ENCODE measurements at places on chromosomes 16 and 17. TPM values are rescaled to one million over a fixed set of nuclear protein-coding genes. Genes with fewer than 3 reads are reported as not detected.
A peak's percentile ranks its signal among the peaks of the same experiment; 100 is the strongest.

GRCh38 chr17:7406235-7406825 is 1.3 kb upstream of the NLGN2 start:
- peaks cover 27% of the 10 kb centered on the region for H3K4me1 ChIP-seq
- no peak for DNase-seq

DNA sequence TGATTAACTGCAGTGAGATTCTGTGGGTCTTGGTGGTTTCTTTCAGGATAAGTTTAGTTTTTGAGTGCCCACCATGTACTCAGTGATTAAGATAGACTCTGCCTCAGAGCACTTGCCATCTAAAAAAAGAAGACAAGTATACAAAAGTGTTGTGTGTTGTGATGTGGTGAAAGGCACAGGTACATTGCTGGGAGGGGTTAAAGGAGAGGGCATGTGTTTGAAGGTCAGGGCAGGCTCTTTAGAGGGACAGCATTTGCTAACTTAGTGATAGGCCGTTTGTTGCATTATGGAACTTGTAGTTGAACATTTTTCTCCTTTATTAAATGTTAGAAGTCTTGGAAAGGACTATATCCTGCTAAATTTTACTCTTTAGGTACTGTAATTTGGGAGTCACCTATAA is 26.5 kb downstream of the SF3B3 start:
- peaks cover 46% of the 10 kb centered on the region for H3K36me3 ChIP-seq
- H3K4me1 ChIP-seq = peaks cover 34% of the 10 kb centered on the region
- no peak for DNase-seq
- H3K27ac ChIP-seq = peak overlapping the region; percentile 58
- no peak overlapping the region for H3K4me3 ChIP-seq

GRCh38 chr16:75733305-75734211 is 7.3 kb upstream of the CPHXL start:
- no peak for DNase-seq
- H3K36me3 ChIP-seq = no peaks in the 10 kb centered on the region
- no peaks in the 10 kb centered on the region for H3K27me3 ChIP-seq
- H3K4me3 ChIP-seq = no peak overlapping the region

DNA sequence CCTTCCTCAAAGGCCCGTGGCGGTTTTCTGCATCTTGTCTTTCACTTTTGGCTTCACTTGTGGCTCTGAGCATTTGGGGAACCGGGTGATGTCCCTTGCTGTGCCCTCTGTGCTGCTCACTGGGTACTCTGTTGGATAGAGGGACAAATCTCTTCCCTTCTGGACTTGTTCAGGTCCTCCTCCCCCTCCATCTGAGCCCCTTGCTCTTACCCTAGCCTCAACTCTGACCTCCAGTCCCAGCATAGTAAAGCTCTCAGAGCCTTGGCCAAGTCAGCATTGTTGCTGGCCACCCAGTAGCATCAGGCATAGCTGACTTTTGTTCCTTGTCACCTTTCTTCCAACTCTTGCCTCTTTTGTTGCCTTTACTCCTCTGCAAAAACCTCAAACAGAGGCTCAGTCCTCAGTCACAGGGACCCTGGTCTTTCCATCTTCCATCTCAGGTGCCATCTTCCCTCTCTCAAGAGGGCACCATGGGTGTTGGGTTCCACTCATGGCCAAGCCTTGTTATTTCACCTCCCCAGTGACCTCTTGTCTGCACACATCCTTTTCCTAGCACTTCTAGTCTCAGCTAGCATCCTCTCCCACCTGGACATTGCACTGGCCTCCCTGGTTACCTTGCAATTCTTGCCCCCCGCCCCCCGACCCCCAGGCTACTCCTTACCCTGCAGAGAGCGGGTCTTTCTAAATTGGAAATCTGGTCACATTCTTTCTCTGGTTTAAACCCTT is 393 bp upstream of the PSMB10 start:
- peaks cover 27% of the 10 kb centered on the region for H3K4me1 ChIP-seq
- DNase-seq = no peak
- no peaks in the 10 kb centered on the region for H3K27me3 ChIP-seq
- H3K4me3 ChIP-seq = peak overlapping the region; percentile 98
- H3K36me3 ChIP-seq = peaks cover 8% of the 10 kb centered on the region

GRCh38 chr17:77124192-77124889 is 16.4 kb upstream of the SEC14L1 start:
- H3K4me1 ChIP-seq = peaks cover 67% of the 10 kb centered on the region
- peak overlapping the region; percentile 92 for H3K27ac ChIP-seq
- no peaks in the 10 kb centered on the region for H3K27me3 ChIP-seq
- no peak overlapping the region for H3K4me3 ChIP-seq
- no peak for DNase-seq

GRCh38 chr17:50908140-50908859 is 42.1 kb upstream of the TOB1 start:
- peaks cover 3% of the 10 kb centered on the region for H3K27me3 ChIP-seq
- no peaks in the 10 kb centered on the region for H3K36me3 ChIP-seq
- peaks cover 25% of the 10 kb centered on the region for H3K4me1 ChIP-seq
- no peak for DNase-seq

- no peaks in the 10 kb centered on the region for H3K4me1 ChIP-seq
- H3K36me3 ChIP-seq = peaks cover 2% of the 10 kb centered on the region
- DNase-seq = no peak
- H3K27ac ChIP-seq = no peak overlapping the region
- peaks cover 26% of the 10 kb centered on the region for H3K27me3 ChIP-seq
Measured at GRCh38 chr17:43961954-43962353, 8.2 kb upstream of the PYY start.

DNA sequence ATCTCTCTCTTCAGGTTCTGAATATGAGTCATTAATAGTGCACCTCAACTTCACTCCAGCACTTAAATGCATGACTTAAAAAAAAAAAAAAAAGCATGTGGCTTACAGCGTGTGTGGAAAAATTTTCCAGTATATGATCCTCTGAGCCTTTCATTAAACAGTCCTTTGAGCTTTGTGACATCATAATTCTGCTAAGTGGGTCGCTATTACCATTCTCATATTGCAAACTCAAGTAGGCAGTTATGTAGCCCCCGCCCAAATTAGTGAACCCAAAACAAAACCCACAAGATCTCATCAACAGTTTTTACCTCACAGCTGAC is 672 bp downstream of the CMTR2 start:
- H3K4me3 ChIP-seq = peak overlapping the region; percentile 78
- peaks cover 24% of the 10 kb centered on the region for H3K36me3 ChIP-seq
- DNase-seq = no peak
- H3K27ac ChIP-seq = peak overlapping the region; percentile 91

DNA sequence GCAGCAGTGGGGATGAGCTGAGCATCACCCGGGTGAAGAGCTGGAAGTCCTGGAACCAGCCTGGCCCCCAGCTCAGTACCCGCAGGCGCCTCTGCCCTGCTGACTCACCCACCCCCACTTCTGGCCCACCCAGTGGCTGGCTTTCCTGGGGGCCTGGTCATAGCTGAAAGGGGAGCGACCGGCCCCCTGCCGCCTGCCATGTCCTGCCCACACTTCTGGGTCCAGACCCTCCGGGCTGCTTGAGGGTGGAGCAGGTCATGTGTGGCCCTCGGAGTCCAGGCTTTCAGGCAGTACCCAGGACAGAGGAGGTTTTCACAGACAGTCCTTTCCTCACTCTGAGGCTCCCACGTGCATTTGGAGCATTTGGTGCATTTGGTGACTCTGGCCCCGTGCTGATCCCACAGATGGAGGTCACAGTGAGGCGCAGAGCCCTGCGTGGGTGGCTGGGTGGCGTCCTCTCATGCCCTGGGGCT is 7.1 kb upstream of the PIEZO1 start:
- peak; percentile 88 for DNase-seq
- no peaks in the 10 kb centered on the region for H3K27me3 ChIP-seq
- peaks cover 14% of the 10 kb centered on the region for H3K4me1 ChIP-seq
- H3K36me3 ChIP-seq = no peaks in the 10 kb centered on the region

GRCh38 chr17:4220655-4221054 is 43.1 kb downstream of the ANKFY1 start:
- no peak overlapping the region for H3K4me3 ChIP-seq
- peaks cover 14% of the 10 kb centered on the region for H3K4me1 ChIP-seq
- no peak overlapping the region for H3K27ac ChIP-seq

DNA sequence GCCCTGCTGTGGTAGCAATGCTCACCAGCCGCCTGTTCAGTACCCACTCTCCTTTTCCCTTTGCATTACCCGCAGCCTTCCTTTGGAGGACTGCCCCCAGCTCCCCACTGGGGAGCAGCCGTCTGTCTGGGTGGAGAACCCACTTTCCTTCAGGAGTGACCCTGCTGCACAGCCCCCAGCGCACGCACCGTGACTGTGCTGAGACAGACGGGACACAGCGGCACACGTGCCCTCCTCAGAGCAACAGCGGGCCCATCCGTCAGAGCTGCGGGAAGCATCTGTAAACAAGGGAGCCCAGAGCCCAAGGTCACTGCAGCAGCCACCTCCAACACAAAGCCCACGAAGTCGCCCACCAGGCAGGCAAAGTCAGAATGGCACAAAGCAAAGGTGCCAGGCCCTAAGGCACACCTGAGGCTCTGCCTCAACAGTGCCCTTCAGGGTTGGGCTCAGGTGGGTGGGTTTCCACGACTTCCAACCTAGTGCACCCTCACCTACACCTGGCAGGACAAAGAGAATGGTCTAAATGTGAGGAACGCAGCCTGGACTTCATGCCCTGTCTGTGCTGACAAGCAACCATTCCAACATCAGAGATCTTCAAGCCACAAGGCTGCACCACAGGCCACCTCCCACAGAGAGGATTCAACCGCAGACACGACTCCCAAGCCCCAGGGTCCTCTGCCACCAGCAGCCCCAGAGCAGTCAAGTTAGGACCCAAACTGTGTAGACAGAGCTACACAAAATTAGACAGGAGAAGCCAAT is 9.9 kb downstream of the AXIN1 start:
- no peak overlapping the region for H3K4me3 ChIP-seq
- H3K27ac ChIP-seq = no peak overlapping the region
- no peak for DNase-seq
- peaks cover 7% of the 10 kb centered on the region for H3K36me3 ChIP-seq
- H3K4me1 ChIP-seq = peaks cover 26% of the 10 kb centered on the region

GRCh38 chr16:11105038-11105903 is 150.7 kb downstream of the SOCS1 start:
- peak; percentile 7 for DNase-seq
- peaks cover 40% of the 10 kb centered on the region for H3K4me1 ChIP-seq

DNA sequence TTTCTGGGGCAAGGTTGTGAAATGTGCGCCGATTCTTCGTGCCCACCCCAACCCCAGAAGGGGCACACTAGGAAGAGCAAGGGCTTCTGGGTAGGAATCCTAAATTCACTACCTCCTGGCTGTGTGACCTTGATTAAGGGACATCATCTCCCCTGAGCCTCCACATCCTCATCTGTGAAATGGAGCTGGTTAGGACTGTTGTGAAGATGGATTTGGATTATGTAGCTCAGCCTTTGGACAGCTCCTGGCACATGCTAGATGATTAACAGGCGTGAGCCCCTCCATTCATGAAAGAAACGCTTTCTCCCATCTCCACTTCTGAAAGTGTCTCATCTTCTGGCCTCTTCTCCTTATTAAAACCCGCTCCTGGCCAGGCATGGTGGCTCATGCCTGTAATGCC is 65.3 kb upstream of the TMEM97 start:
- no peak overlapping the region for H3K27ac ChIP-seq
- H3K4me3 ChIP-seq = no peak overlapping the region
- peaks cover 6% of the 10 kb centered on the region for H3K27me3 ChIP-seq
- no peak for DNase-seq
- no peaks in the 10 kb centered on the region for H3K36me3 ChIP-seq

DNA sequence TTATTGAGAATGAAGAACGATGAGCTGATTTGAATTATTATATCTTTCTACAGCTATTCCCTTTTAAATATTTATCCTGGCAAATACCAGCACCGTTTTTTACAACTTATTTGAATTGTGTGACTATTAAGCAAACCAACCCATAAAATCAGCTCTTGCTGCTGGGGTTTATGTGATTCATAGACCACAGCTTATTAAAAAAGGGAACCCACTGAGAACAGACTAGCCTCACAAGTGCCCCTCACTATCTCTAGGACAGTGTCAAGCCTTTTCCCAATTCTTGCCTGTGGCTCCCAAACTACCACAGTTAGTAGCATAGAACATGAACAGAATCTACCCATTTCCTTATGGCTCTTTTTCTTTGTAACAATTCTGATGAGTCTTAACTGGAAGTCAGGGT is 6.1 kb upstream of the LIG3 start:
- DNase-seq = no peak
- no peak overlapping the region for H3K27ac ChIP-seq
- H3K36me3 ChIP-seq = peaks cover 2% of the 10 kb centered on the region
- no peak overlapping the region for H3K4me3 ChIP-seq

DNA sequence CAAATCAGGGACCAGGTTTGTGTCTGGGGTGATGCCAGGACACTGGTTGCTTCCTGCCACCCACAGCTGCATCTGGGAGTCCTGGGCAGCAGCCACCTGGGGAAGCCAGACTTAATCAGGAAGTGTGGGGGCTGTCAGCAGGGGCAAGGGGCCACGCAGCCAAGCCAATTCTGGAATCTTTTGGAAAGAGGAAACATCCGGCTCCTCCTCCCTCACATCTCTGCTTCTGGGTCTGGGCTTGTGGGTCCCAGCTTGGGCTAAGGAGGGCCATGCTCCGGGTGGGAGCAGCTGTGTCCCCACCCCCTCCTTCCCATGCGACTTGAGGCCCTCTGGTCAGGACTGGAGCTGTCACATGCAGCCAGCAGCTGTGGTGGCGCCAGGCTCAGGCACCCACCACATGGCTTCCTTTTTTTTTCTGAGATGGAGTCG is 37.0 kb upstream of the CCDC182 start:
- peaks cover 17% of the 10 kb centered on the region for H3K27me3 ChIP-seq
- H3K4me1 ChIP-seq = peaks cover 7% of the 10 kb centered on the region
- H3K36me3 ChIP-seq = no peaks in the 10 kb centered on the region
- H3K4me3 ChIP-seq = no peak overlapping the region
- no peak overlapping the region for H3K27ac ChIP-seq

DNA sequence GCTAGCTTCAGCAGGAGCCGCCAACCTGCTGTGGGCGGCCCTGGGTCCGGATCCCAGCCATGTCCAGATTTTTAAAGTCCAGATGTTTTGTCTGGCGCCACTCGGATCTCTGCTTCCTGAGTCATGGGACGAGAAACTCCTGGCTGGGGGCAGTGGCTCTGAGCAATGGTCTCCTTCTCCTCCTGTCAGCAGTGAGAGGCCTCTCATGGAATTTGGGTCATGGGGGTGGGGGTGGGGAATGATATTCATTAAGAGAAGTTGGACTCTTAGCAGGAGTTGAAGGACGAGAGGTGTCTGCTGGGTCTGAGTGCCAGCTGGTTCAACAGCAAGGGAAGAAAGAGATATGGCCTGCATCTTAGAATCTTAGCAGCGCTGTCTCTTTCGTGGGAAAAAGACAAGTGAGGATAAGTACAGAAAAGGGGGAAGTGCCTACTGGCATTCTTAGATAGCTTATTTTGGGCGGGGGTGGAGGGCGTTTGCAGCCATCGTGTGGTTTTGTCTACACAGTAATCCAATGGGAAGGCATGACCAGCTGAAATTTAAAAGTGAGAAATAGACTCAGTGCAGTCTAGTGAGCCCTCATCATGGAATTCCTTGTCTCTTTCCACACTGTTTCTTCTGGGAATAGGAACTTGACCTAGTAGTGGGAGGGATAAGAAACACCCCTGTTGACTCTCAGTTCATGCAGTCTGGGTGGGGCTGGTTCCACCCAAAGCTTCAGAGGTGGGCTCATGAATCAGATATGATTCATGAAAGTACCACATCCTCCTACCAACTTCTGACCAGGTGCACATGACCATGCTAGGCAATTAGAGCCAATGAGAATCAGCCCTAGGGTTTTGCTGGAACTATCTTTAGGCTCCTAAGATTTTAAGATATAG is 80.5 kb downstream of the MYH13 start:
- H3K27ac ChIP-seq = no peak overlapping the region
- H3K36me3 ChIP-seq = no peaks in the 10 kb centered on the region
- no peak for DNase-seq
- H3K27me3 ChIP-seq = peaks cover 22% of the 10 kb centered on the region
- H3K4me3 ChIP-seq = no peak overlapping the region

C16orf92 gene
- total RNA-seq = not detected

ADAD2 gene
- total RNA-seq = not detected

SLC38A7 gene
- total RNA-seq = 37.6 TPM

EIF3C gene
- 605 TPM for total RNA-seq

FBXW10B gene
- 1.1 TPM for total RNA-seq

NUDT16L1 gene
- total RNA-seq = 20.4 TPM

CCDC154 gene
- 2.0 TPM for total RNA-seq

TNK1 gene
- total RNA-seq = not detected

MT4 gene
- total RNA-seq = not detected
